Vagina (tissue), 2 donors: ENCODE measurements at places on chromosomes 2 and 18. TPM values are rescaled to one million over a fixed set of nuclear protein-coding genes. Genes with fewer than 3 reads are reported as not detected.

Gene SCG2
- total RNA-seq = 13.3 TPM

DNA sequence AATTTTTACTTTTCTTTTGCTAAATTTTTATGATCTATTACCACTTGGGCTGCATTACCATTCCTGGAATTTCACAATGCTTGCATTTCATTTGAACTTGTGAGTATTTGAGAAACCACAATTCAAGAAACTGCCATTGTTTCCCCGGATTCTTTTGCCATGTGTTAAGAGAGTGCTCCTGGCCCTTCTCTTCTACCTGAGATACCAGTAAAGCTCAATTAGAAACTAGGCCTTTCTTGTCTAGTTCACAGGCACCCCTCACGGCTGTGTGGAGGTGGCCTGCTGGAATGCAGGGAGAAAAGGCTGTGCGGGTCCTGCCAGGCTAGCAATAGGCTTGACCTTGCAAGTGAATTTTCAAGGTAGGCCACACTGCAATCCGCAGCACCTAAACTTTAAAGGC is 40.8 kb downstream of the ZEB2 start:
- H3K27ac ChIP-seq = peak overlapping the region; percentile 48
- no peak overlapping the region for H3K4me3 ChIP-seq
- H3K27me3 ChIP-seq = no peaks in the 10 kb centered on the region
- DNase-seq = no peak
- no peaks in the 10 kb centered on the region for H3K36me3 ChIP-seq

Gene TMEM17
- 0.98 TPM for total RNA-seq

GRCh38 chr2:66805016-66805865 is 370.3 kb downstream of the MEIS1 start:
- H3K27ac ChIP-seq = no peak overlapping the region
- H3K36me3 ChIP-seq = no peaks in the 10 kb centered on the region
- no peaks in the 10 kb centered on the region for H3K4me1 ChIP-seq
- no peak overlapping the region for H3K4me3 ChIP-seq
- H3K27me3 ChIP-seq = no peaks in the 10 kb centered on the region

DNA sequence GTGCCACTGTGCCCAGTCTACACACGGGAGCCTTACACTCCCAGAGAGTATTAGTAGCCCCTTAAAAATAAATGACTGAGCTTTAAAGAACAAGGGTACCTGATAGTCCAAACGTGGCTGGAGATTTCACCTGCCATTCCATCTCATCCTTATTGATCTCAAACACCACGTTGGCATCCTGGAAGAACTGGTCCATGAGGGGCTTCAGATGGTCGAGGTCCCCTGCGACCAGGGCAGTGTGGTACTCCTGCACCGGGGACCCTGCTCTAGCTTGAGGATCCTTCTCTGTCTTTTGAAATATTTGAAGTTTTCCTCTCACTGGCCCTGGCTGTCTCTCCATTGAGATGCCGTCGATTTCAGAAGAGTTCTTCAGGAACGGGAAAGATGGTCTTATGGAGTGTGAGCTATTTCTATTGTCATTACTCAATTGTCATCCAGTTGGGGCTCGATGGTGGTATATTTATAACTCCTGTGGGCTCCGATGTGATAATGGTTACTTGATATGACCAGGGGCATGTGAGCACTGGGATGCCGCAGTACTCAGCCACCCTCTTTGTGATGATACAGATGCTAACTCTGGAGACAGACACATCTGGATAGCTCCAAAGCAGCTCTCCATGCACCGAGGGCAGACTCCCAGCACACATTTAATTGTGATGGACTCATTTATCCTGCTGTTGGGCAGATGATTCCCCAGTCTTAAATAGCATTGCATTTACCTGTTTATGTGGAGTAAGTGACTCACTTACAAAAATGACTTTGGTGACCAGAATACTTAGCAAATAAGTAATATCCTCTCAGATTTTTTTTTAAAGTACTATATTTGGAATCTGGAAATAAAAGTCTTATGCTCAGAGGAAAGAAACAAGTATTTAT is 22.8 kb downstream of the ASB18 start:
- H3K27ac ChIP-seq = no peak overlapping the region
- H3K4me3 ChIP-seq = no peak overlapping the region
- H3K36me3 ChIP-seq = no peaks in the 10 kb centered on the region
- H3K27me3 ChIP-seq = no peaks in the 10 kb centered on the region
- peaks cover 5% of the 10 kb centered on the region for H3K4me1 ChIP-seq

- H3K4me3 ChIP-seq = no peak overlapping the region
- H3K27ac ChIP-seq = no peak overlapping the region
- H3K4me1 ChIP-seq = peaks cover 10% of the 10 kb centered on the region
- H3K36me3 ChIP-seq = no peaks in the 10 kb centered on the region
Observed at GRCh38 chr2:207727261-207727660, 15.8 kb downstream of the CCNYL1 start.
